ENCODE measurements at places on chromosomes 7 and 10.

DNA sequence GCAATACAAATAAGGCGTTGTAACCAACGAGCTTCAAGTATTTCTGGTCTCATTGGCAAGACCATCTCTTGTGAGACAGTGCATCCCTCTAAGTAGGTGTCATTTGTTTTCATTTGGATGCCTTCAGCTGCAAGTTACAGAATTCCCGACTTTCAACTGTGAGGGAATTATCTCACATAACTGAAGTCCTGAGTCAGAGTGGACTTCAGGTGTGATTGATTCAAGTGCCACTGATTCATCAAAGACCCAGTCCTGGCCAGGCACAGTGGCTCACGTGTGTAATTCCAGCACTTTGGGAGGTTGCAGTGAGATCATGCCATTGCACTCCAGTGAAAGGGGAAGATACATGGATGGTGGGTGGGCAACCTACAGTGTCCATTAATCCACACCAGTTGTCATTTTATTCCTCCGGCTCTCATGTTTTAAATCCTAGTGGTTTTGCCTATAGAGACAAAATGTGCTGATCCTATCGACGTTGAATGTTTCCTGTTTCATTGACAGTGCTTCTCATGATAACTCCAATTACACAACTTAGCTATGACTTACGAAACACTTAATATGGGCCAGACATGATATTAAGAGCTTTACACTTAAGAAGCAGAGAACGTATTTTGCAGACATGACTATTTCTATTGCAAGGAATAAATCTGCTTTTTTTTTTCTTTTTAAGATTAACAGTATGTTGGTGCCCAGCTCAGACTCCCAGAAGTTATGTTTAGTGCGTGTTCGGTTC is 268.0 kb downstream of the FRMD4A start:
- no peak for DNase-seq

GRCh38 chr10:78326372-78326771 is 292.7 kb downstream of the RPS24 start:
- no peak for DNase-seq

GRCh38 chr10:89219513-89220218 is 12.5 kb upstream of the CH25H start:
- DNase-seq = no peak

DNA sequence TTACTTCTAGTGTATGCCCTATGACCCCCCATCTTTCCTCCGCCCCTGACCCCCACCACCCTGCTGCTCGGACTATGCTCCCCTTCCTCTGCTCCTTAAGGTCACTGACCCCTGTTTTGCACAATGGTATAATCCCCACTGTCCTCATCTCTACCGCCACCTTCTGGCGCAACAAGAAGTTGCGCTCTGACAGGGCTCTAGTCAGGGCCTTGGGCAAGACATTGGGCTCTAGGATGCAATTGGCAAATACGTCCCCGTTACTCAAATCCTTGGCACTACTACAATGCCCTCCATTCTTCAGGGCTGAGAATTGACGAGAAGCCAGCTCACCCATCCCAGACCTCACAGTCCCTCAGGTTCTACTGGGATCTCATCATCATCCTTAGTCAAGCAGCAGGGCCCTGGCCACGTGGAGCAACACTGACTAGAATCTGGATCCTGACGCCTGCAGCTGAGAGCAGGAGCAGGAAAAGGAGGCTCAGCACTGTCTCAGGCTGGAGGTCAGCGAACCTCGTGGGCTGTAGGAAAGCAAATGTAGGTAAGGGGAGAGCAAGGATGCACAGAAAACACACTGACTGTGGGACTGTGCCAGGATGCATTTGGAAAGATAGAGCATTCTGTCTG is 10.6 kb downstream of the LRIT2 start:
- DNase-seq = no peak

GRCh38 chr7:30510124-30511075 is 5.8 kb upstream of the GGCT start:
- DNase-seq = peak; percentile 28

DNA sequence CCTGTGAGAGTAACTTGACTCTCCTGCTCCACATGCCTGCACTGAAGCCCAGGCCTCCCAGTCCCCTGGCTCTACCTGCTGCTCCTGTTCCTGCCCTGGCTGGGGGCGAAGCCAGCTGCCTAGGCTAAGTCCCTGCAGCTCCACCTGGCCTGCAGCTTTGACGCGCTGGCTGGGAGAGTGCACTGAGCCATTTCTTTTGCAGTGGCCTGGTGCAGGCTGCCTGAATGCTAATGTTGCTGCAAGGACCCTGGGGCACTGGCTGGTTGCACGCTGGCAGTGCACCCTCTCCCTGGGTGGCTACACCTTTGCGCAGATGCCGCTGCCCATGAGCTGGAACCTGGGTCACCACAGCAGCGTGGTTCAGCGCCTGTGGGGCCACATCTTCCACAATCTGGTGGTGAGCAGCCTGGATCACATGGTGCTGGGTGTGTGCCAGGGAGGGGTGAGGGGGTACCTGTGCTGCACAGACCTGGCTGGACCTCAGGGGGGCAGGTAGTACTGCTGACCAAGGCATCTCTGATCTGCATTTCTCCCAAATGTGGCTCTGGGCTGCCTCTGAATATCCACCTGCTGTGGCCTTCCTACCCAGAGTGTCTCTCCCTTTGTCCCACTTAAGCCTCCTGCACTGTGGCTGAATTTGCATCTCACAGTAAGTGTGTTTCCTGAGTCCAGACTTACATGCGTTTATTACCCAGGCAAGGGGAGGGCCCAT is 20.0 kb downstream of the IMPDH1 start:
- DNase-seq = no peak

GRCh38 chr7:24283554-24283896 is 465 bp upstream of the NPY start:
- no peak for DNase-seq

DNA sequence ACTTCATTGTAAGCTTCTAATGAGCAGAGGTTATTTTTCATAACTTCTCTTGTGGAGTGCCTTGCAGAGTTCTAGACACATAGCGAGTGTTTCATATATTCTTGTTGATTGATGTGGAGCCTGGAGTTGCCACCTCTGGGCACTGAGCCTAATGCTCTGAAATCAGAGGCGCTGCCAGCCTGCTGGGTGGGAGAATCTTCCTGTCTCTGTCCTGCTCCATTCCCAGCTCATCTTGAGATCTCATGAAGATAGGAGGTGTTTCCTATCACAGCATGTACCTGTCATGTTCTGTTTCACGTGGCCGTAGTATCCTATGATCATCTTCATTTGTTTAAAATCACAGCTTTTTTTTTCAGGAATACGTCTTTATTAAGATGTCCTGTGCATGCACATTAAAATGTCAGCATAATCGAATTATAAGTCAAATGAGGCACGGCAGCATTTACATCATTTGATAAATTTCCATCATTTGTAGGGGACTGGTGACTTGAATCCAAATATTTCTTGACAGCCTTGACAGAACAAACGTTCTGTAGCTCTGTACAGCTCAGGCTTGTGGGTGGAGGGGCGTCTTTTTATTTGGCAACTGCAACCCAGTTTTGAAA is 393.0 kb downstream of the PHTF2 start:
- DNase-seq = no peak

DNA sequence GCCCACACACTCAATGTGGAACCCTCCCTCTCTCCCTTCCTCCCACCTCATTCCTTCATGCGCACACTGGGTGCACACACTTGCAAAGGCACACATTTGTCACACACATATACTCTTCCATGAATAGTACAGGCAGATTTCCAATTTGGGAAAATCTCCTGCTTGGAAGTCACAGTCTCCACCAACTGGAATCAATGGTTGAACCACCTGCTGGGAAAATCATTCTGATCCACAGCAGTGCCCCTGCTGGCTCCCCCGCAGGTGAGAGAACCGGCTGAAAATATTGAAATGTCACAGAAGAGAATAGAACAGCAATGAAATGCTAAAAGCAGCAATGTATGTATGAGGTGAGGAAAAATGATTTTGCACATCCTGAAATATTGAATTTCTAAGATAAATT is 232.7 kb downstream of the ADAM12 start:
- DNase-seq = no peak

GRCh38 chr10:79159141-79159651 is 90.4 kb downstream of the ZMIZ1 start:
- DNase-seq = no peak

GRCh38 chr7:127812540-127812939 is 160.5 kb downstream of the SND1 start:
- no peak for DNase-seq

DNA sequence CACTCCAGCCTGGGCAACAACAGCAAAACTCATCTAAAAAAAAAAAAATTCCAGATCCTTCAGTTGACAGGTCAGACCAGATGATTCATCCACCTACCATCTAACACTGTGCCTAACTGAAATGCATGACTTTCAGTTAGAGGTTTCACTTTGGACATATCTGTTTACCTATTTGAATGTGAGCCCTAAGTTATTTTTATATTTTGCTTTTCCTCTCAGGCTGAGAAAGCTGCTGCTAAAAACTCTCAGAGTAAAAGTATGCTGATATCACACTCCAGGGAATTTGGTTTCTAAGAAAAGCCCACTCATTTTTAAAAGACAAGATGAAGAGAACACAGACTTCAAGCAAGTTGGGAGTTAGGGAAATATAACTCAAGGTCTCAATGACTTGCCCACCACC is 126.0 kb downstream of the SGMS1 start:
- no peak for DNase-seq

DNA sequence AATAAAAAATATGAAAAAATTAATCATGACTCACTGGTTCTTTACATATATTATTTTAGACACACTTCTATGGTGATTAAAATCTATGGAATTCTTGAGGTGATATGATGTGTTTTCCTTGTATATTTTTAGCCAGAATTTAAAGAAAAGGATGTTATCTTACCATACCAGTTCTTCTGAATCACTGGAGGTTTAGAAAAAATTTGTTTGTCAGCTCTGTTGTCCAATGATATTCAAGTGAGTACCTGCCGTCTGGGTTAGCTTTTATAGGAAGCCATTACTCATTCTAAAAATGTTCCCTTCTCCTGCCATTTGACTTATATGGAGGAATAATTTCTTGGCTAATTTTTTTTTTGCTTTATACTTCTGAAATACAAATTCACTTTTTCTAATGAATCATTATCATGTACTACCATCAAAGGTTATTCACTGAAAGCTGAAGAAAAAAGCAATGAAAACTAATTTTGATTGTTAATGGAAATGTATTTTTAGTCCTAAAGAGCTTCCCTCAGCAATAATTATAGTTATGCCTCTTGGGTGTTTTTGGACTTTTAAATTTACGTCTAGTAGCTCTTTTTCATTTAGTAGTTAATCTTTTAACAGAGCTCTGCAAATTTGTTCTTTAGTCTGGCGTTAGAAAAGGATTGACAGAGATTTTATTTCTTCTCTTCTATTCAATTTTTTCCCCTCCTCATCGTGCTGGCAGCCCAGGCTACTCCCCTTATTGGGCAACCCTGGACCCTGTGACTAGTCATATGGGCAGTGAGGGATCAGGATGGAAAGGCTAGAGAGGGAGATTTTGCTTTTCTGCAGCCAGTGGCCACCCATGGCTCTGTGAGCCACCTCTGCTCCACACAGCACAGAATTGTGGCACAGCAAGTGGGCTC is 434.2 kb downstream of the LRMDA start:
- no peak for DNase-seq

DNA sequence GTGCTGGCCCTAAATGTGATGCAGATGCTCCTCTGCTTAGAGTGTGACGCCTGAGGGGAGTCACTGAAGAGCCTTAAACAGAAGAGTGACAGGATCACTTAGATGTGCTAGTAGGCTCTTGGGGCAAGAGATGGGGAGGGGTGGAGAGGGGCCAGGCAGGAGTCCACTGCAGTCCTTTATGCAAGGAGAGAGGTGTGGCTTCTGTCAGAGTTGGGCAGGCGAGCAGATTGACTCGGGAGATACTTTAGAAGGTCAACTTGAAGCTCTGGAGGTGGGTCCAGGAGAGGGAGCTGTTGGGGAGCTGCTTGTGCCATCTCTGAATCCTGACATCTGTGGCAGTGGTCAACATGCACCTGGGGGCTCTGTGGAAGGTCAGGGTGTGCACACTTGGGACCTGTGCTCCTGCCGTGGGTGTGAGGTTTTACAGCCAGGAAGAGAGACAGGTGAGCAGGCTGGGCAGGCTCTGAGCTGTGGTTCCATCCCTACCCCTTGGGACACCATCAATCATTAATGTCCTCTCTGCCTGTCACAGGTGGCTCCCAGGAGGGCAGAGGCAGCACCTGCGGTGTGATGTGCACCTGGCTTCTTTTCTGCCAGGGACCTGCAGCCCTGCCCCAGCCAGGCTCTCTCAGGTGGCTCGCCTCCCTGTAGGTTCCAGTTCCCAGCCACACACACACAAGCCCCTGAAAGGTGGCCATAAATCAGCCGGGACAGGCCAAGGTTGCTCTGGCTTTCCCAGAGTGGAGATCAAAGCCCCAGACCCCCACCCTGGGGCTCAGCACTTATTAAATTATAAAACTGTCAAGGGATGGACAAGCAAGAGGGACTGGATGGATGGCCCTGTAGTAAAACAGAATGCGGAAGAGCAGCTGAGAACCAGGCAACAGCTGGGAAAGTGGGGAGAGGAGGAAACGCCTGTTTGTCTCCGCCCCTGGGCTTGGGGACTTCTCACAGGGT is 14.0 kb downstream of the NEURL1 start:
- no peak for DNase-seq

- DNase-seq = no peak
Measured at GRCh38 chr7:16203065-16203464, 218.3 kb downstream of the CRPPA start.

- no peak for DNase-seq
Measured at GRCh38 chr10:112821663-112822062, 128.4 kb upstream of the TCF7L2 start.

GRCh38 chr7:4861673-4862072 is at the start of gene PAPOLB:
PAPOLB (minus strand) TSS chr7:4862030; CDS start chr7:4861810, 220 bp downstream.
- no peak for DNase-seq

GRCh38 chr7:102061354-102061945 is 225.2 kb upstream of the SH2B2 start:
- no peak for DNase-seq

GRCh38 chr10:19921300-19922140 is 105.3 kb downstream of the PLXDC2 start:
- DNase-seq = no peak

Measured in NCI-H1048 (cell line).